ENCODE measurements at places on chromosomes 11 and 22.
A peak's percentile ranks its signal among the peaks of the same experiment; 100 is the strongest.

DNA sequence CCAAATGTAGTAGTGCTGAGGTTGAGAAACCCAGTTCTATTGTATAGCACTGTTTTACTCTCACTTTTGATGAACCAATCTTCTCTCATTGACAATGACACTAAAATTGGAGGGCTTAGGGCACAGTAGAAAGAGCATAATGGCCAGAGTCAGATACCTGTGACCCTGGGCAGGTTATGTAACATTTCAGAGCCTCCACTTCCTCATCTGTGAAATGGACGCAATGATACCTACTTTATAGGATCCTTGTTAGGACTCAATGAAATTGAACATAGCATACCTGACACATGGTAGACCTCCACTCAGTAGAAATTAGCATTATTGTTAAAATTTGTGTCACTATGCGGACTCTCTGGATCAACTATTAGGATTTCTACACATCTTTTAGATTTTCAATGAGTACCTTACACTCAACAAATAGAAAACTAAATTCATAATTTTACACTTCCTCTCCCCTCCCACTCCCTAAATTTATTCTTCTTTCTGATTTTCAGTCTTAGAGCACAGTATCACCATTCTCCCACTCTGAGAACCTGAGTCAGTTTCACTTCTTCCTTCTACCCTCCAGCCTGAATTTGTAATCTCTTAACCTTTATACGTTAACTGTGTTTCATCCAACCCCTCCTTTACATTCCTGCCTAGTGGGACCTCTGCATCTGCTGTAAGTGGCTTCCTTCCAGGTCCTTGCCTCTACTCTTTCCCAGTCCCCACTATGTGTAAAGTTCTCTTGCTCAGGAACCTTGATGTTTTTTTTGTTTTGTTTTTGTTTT is 78.3 kb downstream of the MICAL2 start:
- peaks cover 7% of the 10 kb centered on the region for H3K4me1 ChIP-seq
- DNase-seq = no peak
- H3K27ac ChIP-seq = no peak overlapping the region
- H3K27me3 ChIP-seq = no peaks in the 10 kb centered on the region

- H3K27ac ChIP-seq = no peak overlapping the region
- H3K36me3 ChIP-seq = no peaks in the 10 kb centered on the region
- H3K4me1 ChIP-seq = no peaks in the 10 kb centered on the region
- no peak overlapping the region for H3K4me3 ChIP-seq
- H3K27me3 ChIP-seq = no peaks in the 10 kb centered on the region
Observed at GRCh38 chr22:25853501-25854284, 111.7 kb downstream of the MYO18B start.

DNA sequence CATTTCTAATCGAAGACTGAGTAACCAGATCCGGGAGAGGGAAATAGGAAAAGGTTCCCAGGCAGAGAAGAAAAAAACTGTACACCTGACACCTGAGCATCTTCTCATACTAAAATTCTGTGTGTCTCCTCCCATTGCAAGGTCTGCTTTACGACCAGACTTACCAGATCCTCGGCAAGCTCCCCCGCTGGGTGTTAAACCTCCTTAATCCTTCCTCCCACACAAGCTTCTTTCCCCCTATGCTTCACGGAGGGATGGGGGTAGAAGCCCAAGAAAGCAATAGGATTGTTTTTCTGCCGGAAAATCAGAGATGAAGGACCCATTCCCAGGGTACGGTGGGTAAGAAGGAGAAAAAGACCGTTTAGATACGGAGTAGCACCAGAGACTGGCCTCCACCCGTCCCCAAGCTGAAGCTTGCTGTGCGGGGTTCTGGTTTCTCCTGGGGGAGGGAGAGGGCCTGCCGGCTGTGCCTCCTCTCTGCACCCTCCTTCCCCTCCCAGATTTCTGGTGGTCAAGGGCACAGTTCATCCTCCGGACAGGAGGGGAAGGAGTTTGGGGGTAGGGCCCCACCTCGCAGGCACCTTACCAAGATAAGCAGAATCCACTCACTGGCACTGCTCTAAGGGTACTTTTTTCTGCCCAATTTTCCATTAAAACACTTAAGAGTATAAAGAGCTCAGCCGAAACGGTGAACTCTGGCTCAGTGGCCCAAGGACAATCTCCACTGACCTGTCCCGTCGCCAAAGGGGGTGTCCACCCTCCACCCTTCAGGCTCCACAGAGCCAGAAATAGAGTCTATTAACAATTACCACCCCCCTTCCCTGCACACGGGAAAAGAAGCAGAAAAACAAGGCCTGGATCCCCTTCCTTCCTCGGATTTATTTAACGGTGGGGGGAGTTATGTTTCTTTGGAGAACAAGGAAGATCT is 1.2 kb downstream of the TOB2 start:
- H3K27me3 ChIP-seq = no peaks in the 10 kb centered on the region
- peak overlapping the region; percentile 99 for H3K27ac ChIP-seq
- H3K36me3 ChIP-seq = no peaks in the 10 kb centered on the region
- H3K4me1 ChIP-seq = peaks cover 33% of the 10 kb centered on the region

- no peak overlapping the region for H3K4me3 ChIP-seq
- DNase-seq = no peak
- peaks cover 20% of the 10 kb centered on the region for H3K4me1 ChIP-seq
- H3K27me3 ChIP-seq = no peaks in the 10 kb centered on the region
- H3K27ac ChIP-seq = peak overlapping the region; percentile 84
Observed at GRCh38 chr22:45462034-45462655, 40.5 kb upstream of the FBLN1 start.

DNA sequence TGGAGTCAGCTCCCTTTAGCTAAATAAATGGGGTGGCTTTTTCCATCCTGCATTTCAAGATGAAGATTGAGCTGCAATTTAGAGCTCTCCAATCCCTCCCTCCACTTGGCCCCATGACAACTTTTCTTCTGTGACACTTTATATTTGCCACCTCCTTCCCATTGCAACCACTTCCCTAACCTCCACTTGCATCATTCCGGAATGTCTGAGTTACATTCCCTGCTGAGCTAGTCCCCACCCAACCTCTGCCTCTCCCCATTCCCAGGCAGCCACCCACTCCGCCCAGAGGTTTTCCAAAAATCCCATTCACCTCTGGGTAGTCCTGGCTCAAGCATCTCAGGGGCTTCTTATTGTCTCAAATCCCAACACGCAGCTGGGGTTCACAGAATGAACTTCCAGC is 24.7 kb downstream of the PC start:
- H3K4me3 ChIP-seq = no peak overlapping the region
- H3K27ac ChIP-seq = no peak overlapping the region
- DNase-seq = no peak

- no peaks in the 10 kb centered on the region for H3K36me3 ChIP-seq
- H3K4me1 ChIP-seq = peaks cover 27% of the 10 kb centered on the region
- H3K27me3 ChIP-seq = no peaks in the 10 kb centered on the region
- DNase-seq = no peak
- no peak overlapping the region for H3K4me3 ChIP-seq
Observed at GRCh38 chr11:120543521-120544215, 32.1 kb downstream of the GRIK4 start.

GRCh38 chr11:15981292-15981691 is 375.1 kb downstream of the SOX6 start:
- H3K36me3 ChIP-seq = no peaks in the 10 kb centered on the region
- DNase-seq = no peak
- no peaks in the 10 kb centered on the region for H3K4me1 ChIP-seq
- no peak overlapping the region for H3K4me3 ChIP-seq
- no peak overlapping the region for H3K27ac ChIP-seq
- H3K27me3 ChIP-seq = no peaks in the 10 kb centered on the region

DNA sequence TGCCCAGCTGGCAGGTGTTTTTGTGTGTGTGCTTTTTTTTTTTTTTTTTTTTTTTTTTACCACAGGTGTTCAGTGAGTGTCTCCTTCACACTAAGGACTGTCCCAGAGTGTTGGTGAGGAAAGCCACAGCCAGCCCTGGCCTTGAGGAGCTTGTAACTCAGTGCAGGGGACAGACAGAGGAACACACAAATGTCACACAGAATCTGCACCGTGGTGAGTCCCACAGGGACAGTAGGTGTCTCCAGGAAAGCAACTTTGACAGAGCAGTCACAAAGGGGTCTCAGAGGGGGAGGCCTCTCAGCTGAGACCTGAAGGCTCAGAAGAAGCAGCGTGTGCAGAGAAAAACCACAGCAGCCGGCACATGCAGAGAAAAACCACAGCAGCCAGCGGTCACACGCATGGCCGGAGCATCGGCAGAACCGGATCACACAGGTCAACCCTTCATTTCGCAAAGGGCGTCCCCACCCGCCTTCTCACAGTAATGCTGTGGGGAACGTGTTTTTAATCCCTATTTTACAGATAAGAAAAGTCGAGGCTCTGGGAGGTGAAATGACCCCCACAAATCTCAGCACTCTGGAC is 101.7 kb upstream of the PRR5 start:
- DNase-seq = no peak
- no peak overlapping the region for H3K27ac ChIP-seq
- no peak overlapping the region for H3K4me3 ChIP-seq
- peaks cover 10% of the 10 kb centered on the region for H3K4me1 ChIP-seq
- no peaks in the 10 kb centered on the region for H3K36me3 ChIP-seq

DNA sequence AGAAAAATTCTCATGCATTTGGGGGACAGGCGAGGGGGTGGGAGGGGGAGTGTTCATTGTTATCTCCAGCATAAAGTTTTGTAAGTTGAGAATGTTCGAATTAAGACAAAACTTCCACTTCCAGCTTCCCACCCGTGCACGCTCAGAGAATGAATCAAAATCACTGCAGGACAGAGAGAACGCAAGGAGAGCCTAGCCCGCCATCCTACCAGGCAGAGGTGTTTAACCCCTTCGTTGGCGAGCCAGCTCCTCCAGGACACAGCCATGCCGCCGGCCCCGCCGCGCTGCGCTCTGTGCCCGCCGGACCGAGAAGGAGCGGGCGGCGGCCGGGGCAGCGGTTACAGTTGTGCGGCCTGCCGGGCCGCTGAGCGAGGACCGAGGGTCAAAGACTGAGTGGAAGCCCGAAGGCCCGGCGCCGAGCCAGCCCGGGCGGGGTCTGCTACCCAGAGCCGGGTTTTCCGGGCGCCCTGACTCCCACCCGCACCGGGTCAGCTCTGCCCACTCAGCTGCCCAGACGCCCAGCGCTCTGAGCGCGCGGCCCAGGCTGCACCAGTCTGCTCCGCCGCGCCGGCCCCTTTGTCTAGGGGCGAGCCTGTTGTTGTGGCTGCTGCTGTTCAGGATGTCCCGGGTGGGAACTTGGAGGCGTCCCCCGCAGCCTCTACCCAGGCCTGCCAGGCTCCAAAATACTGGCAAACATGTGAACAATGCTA is at the start of gene NOX4:
Gene NOX4 (minus strand): TSS at position 395 of the 710 bp plus-strand sequence. CDS start 129 bp downstream, at position 266.
- no peaks in the 10 kb centered on the region for H3K27me3 ChIP-seq
- peak within 1 kb of the TSS; percentile 46 for H3K27ac ChIP-seq
- H3K4me1 ChIP-seq = peaks cover 6% of the 10 kb centered on the region

- no peak overlapping the region for H3K4me3 ChIP-seq
- DNase-seq = no peak
- peaks cover 3% of the 10 kb centered on the region for H3K4me1 ChIP-seq
- H3K27me3 ChIP-seq = no peaks in the 10 kb centered on the region
Observed at GRCh38 chr22:45703758-45704157, 32.1 kb downstream of the ATXN10 start.

GRCh38 chr22:43988116-43988820 is 33.0 kb downstream of the SAMM50 start:
- peaks cover 78% of the 10 kb centered on the region for H3K36me3 ChIP-seq
- H3K27me3 ChIP-seq = no peaks in the 10 kb centered on the region
- no peak for DNase-seq
- no peak overlapping the region for H3K4me3 ChIP-seq

DNA sequence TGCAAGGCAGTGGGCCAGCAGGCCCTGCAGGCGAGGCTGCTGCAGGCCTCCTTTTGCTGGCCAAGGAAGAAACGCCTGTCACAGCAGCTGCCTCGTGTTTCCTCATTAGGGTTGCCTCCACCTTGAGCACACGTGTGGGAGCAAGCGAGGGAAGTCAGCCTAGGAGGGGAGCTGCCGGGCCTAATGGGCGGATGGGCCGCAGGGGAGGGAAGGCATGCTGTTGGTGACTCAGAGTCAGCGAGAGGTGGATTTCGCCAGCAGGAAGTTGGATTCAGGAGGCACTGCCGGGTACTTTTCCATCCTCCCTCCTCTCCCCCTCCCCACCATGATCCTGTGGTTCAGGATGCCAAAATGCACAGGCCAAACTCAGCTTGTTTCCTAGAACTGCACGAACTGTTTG is 498.7 kb downstream of the METTL15 start:
- no peak overlapping the region for H3K4me3 ChIP-seq
- peaks cover 13% of the 10 kb centered on the region for H3K4me1 ChIP-seq
- H3K36me3 ChIP-seq = no peaks in the 10 kb centered on the region
- peak overlapping the region; percentile 55 for H3K27ac ChIP-seq
- peak; percentile 91 for DNase-seq
- no peaks in the 10 kb centered on the region for H3K27me3 ChIP-seq

DNA sequence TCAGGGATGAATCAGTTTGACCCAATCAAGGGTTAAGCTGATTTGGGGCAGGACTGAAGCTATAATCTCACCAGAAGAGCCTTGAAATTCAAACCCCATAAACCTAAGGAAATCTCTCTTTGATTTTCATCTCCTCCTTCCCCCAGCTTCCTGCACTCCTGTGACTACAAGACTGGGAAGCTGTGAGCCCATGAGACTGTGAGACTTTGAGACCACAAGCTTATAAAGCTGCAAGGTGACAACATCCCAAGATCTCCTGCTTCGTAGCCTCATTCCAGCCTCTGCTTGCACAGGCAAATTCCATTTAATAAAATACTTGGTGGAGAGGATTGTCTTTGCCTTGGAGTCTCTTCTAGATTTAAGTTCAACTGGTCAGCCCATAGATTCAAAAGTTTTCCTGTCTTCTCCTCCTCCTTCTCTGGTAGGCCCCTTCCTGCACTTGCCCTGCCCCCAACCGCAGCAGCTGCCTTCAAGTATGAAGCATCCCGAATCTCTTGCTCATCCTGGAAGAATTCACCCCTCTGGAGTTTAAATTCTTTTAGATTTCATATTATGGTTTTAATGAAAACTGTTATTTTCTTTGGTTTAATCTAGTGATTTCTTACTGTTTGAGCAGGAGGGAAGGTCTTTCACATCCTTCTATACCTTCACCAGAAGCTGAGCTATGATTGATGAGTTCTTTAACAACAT is 42.1 kb downstream of the PAMR1 start:
- H3K4me3 ChIP-seq = no peak overlapping the region
- peaks cover 16% of the 10 kb centered on the region for H3K4me1 ChIP-seq
- H3K27ac ChIP-seq = no peak overlapping the region
- H3K36me3 ChIP-seq = no peaks in the 10 kb centered on the region
- DNase-seq = no peak
